ENCODE measurements at places on chromosomes 3 and 15.
A peak's percentile ranks its signal among the peaks of the same experiment; 100 is the strongest.

GRCh38 chr3:189718215-189718614 is 87.0 kb downstream of the TP63 start:
- DNase-seq = no peak

DNA sequence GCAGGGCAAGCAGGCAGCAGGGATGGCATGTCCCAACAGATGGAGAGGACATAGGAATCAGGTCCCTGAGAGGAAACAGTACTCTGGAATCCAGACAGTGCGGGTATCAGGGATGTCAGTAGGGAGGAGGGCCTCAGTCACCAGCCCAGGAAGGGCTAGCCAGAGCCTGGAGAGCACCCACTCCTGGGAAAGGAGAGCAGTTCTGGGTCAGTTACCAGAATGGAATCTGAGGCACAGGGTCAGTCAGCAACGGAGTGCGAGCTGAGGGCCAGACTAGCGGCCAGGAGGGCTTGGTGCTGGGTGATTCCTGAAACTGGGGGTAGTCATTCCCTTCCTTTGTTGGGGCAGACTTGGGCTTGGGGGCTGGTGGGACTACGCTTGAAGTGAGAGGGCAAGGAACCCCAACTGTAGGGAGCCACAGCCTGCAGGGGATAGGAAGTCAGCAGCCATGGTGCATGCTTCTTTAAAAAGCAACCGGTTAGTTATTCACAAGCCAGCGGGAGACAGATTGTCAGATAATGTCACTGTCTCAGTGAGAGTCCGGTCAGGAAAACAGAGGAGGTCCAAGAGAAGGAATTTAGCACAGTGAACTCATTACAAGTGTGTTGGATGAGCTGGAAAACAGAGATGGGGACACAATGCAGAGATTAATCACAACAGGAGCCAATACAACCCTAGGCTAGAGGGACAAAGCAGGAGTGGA is 27.9 kb downstream of the PLA1A start:
- no peak for DNase-seq

GRCh38 chr15:56454836-56455235 is 10.1 kb downstream of the MNS1 start:
- no peak for DNase-seq

DNA sequence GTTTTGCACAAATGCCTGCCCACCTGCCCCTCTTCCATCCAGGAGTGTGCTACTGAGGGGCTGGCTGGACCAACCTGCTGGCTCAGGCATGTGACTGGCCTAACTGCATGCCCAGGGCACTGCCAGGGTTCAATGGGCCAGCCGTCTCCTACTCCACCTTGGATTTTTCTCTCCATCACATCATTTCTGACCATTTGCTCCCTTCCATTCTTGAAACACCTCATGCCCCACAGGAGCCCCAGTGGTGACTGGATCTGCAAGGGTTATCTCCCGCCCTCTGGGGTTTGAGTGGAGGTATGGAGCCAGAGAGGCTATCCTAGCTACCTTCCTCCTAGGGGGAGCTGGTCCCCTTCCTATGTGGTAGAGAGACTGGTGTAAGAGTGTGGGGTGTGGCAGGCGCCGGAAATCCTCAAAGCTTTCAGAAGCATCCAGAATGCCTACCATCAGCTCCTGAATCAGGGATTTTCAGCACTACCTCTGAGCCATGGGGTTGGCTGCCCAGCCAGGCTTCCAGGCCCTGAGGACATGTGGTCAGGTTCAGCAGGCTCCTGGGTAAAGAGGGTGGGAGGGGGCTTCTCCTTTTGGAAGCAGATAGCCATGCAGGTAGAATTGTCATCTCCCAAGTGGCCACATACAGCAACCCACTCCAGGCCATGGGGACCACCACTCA is 2.9 kb upstream of the MANF start:
- DNase-seq = no peak

- DNase-seq = no peak
These were observed 50.4 kb downstream of the TCF12 start for GRCh38 chr15:56968821-56969220.

GRCh38 chr15:67064607-67065530 is 533 bp upstream of the SMAD3 start:
- peak; percentile 72 for DNase-seq

- no peak for DNase-seq
These were observed 186.6 kb downstream of the RAP2B start for GRCh38 chr3:153348457-153349107.

GRCh38 chr3:127367593-127367992 is 79.7 kb upstream of the PRR20G start:
- DNase-seq = no peak

DNA sequence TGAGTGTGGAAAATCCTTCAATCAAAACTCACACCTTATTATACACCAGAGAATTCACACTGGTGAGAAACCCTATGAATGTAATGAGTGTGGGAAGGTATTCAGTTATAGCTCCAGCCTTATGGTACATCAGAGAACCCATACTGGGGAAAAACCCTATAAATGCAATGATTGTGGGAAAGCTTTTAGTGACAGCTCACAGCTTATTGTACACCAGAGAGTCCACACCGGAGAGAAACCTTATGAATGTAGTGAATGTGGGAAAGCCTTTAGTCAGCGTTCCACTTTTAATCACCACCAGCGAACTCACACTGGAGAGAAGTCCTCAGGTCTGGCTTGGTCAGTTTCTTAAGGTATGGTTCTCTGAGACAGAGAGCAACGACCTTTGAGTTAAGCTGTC is 13.7 kb upstream of the ZNF660 start:
- no peak for DNase-seq

- no peak for DNase-seq
These were observed 124.2 kb downstream of the LIPC start for GRCh38 chr15:58556028-58556361.

DNA sequence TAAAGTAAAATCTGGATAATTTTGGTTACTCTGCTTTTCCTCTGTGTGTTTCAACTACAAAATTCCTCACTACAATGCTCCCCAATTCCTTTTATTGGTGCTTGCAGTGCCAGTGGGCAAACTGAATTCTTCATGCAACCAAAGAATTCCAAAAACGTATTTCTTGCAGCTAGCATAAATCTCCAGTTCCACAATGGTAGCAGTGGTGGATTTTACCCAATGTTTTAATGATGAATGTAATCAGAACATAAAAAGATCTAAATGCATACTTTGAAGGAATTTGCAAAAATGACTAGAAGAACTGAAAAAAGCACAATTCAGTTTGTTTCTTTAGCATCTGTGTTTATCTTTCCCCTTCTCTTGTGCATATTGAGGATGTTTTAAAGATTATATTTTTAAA is 359.6 kb upstream of the TPRG1 start:
- no peak for DNase-seq

DNA sequence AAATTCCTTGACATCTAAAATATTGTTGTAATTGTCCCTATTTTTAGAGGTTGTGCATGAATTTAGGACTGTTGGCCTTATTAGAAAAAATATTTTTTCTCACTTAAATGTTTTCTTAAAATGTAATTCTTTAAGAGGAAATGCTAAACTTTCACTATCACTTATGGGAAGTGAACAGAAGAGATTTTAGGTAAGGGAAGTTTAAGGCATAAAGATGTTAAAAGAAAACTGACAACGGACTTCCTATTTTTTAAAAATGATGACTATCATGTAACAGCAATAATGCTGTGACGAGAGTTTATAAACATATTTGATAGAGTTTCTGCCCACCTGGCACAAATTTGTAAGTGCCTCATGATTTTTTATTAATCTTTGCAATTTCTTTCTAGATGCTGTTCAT is 3.1 kb downstream of the C3orf38 start:
- no peak for DNase-seq

DNA sequence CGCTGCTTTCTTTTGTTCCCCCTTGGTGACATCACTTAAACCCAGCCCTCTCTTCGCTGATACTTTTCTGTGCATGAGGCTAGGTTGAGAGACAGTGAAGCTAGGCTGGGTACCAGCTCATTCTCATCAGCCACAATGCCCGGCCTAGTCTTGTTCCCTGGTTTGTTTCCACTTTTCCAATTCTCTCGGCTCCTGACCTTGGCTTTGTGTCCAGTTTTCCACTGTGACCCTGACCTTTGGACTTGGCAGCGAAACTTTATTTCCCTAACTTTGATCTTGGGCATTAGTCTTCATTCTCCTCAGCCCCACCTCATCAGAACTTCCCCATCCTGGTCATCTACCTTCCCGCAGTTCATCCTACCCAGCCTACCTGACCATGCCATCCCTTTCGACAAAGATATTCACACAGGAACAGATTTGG is 908 bp upstream of the ADPGK start:
- no peak for DNase-seq

DNA sequence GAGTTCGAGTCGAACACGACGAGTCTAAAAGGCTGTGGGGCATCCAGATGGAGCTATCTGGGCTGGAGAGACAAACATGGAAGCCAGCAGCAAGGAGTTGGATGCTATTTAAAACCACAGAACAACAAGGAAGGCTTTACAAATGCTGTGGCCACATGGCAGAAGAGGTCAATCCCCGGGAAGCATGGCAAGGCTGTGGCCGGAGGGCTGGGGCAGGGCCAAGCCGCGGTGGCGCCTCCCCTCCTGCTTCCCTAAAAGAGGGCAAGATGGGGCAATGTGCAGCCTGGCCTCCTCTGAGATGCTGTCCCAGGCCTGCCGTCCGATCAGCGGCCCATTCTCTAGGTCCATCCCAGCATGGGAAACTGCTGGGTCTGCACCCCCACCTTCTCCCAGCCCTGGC is 139.1 kb downstream of the SRGAP3 start:
- no peak for DNase-seq

- DNase-seq = no peak
These were observed 196.7 kb upstream of the WNT5A start for GRCh38 chr3:55683666-55684270.

DNA sequence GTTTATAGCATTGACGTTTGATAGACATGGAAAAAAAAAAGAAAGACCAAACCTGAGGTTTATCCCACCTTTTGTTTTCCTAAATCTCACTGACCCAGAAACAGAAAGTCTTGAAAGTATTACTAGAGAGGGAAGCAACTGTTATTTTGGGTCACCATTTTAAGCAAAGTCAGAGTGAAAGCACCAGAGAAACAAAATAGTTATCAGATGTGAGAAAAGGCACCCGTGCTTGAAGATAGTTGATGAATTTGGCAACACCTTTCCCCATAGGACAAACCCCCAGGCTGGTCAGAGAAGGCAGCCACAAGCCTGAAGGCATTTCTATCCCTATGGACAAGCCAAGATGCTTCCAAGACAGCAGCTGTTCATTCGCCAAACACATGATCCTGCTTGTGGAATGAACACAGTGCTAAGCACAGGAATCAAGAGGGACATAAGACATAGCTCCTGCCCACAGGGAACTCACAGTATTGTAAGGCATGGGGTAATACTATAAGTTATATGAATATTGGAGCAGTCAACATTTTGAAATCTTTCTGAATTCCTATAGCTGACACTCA is 170.9 kb downstream of the ERC2 start:
- no peak for DNase-seq

DNA sequence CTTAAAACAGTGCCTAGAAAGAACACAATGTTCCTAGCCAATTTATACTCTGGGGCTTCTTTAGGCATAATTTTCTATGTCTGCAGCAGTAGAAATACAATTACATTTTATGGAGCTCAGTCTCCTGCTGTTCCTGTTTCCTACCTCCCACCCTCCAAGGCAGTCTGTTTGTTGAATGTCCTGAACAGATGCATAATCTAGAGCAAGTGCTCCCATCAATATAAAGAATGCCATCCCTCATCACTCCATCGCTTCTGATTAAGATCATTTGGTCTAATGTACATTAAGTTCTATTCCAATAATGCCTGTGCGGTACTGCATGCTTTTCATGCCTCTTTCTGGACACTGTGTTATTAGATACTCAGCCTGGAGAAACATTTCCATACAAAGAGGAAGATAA is 869.8 kb upstream of the CFAP20DC start:
- DNase-seq = no peak

DNA sequence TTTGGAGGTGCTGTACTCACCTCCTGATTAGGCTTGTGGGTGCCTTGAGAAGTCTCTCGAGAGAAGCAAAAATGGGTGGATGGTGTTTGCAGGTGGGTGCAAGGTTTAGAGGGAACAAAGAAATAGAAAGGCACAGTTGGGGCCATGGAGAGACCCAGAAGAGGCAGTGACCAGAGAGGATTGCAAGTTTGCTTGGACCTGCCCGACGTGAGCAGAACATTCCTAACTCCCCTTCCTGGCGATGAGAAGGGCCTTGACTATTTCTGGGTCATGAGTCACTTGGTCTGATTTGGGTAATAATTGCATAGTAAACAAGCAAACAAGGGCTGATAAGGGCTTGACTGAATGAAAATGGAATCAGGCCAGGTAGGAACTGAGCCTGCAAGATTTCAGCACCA is 7.0 kb upstream of the CTSH start:
- no peak for DNase-seq

- DNase-seq = no peak
These were observed 40.6 kb downstream of the WNT7A start for GRCh38 chr3:13839253-13839652.
